ENCODE measurements at places on chromosomes 2 and 18.

- H3K4me1 ChIP-seq, result peaks cover 6% of the 10 kb centered on the region
- H3K27ac ChIP-seq, result no peak overlapping the region
- DNase-seq, result peak; percentile 76
- no peak overlapping the region for H3K4me3 ChIP-seq
- no peaks in the 10 kb centered on the region for H3K27me3 ChIP-seq
Measured at GRCh38 chr2:12965540-12966269, 249.0 kb downstream of the TRIB2 start.

DNA sequence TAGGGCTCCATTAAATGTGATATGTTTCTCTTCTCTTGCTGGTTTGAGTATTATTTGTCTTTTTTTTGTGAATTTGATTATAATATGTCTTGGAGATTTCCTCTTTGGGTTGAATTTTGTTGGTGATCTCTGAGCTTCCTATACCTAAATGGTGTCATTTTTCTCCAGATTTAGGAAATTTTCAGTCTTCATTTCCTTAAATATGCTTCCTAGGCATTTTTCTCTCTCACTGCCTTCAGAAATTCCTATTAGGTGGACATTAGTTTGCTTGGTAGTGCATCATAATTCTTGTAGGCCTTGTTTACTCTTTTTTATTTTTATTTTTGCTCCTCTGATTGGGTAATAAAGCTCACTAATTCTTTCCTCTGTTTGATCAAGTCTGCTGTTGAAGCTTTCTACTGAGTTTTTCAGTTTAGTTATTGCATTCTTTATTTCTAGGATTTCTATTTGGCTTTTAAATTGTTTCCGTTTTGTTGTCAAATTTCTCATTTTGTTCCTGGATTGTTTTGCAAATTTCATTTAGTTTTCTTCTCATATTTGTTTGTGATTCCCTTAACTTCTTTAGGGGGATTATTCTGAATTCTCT lies 36.6 kb upstream of the CRACDL start:
- no peaks in the 10 kb centered on the region for H3K27me3 ChIP-seq
- H3K36me3 ChIP-seq, result no peaks in the 10 kb centered on the region
- DNase-seq, result no peak
- H3K27ac ChIP-seq, result no peak overlapping the region
- no peak overlapping the region for H3K4me3 ChIP-seq

DNA sequence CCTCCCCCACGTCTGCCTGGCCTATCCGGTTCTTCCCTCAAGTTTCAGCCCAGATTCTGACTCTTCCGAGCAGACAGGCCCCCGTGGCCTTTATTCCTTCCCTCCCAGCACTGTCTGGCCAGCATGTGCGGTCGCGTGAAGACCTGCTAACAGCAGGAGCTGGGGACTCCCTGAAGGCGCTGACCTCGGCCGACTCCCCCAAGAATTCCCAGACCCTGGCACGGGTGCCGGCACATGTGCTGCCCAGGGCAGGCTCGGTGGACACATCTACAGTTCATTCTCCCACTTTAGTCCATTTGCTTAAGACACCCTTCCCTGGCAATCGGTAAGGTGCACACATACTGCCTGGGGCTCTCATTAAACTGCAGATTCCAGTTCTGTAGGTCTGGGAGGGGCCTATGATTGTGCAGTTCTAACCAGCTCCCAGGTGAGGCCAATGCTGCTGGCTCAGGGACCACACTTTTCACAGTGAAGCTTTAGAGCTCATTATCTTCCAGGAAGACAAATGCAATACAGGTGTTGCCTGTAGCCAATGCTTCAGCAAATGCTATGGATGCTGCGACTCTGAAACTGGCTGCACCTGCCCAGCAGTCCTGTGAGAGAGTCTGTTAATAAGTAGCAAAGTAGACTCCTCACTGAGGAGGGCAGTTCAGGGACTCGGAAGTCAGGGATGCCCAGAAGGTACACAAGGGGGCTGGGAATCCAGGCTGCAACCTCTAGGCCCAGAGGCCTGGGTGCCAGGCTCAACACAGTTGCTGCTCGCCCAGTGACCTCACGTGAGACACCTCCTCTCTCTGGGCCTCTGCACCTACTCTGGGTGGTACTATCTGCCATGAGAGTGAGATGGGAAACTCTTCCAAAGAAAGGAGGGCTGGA lies 45.4 kb upstream of the TAF1B start:
- H3K36me3 ChIP-seq, result no peaks in the 10 kb centered on the region
- H3K4me3 ChIP-seq, result no peak overlapping the region

DNA sequence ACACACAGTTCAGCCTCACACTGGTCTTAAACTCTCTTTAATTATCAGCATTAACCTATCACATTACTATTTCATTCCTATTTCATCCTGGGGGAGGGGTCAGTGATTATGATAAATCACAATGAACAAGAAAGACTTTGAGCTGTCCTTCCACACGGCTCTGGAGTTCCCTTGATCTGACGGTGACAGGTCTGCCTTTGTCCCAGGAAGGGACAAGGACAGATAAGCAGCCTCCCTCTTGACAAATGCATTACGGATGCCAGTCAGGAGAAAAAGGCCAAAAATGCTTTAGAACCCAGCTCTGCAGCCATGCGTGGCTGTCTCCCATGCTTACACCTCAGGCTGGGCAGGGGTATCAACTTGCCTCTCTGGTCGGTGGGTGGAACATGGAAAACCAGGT lies 281.7 kb downstream of the BCL11A start:
- H3K27ac ChIP-seq, result no peak overlapping the region
- no peaks in the 10 kb centered on the region for H3K36me3 ChIP-seq
- H3K27me3 ChIP-seq, result no peaks in the 10 kb centered on the region
- H3K4me1 ChIP-seq, result no peaks in the 10 kb centered on the region
- H3K4me3 ChIP-seq, result no peak overlapping the region

DNA sequence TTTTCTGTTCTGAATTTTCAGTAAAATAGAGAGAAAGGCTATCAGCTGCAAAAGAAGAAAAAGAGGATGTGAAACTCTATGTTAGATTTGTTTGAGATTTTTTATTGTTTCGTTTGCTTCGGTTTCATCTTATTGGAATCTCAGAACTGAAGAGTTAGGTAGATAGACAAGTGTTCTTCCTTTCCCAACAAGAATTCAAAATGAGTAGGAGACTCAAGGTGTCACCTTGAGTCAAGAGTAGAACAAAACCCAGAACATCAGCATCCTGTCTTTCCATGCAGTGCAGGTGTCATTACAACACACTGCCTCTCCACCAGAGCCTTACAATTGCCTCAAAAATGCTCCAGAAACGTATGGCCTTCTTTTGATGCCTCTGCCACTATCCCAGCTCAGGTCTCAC lies 21.1 kb downstream of the NBAS start:
- no peak overlapping the region for H3K4me3 ChIP-seq
- no peaks in the 10 kb centered on the region for H3K4me1 ChIP-seq
- no peaks in the 10 kb centered on the region for H3K36me3 ChIP-seq
- H3K27ac ChIP-seq, result no peak overlapping the region

DNA sequence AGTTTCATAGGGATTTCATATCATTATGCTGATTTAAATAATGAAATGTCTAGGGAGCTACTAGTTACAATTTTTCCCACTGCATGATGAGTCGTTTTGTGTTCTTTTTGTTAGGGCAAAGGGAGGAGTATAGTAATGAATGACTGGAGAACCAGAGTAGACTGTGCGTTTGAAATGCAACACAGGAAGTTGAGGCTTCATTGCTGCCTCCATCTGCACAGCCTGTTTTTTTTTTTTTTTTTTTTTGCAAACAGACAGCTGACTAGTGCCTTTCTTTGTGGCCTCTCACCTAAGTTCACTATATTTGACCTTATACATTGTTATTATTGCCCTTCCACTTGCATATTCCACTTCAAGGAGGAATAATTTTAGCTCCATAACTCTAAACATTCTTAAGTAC lies 286.7 kb upstream of the LRRTM1 start:
- no peaks in the 10 kb centered on the region for H3K36me3 ChIP-seq
- H3K4me1 ChIP-seq, result no peaks in the 10 kb centered on the region
- no peak for DNase-seq
- no peaks in the 10 kb centered on the region for H3K27me3 ChIP-seq
- no peak overlapping the region for H3K4me3 ChIP-seq

DNA sequence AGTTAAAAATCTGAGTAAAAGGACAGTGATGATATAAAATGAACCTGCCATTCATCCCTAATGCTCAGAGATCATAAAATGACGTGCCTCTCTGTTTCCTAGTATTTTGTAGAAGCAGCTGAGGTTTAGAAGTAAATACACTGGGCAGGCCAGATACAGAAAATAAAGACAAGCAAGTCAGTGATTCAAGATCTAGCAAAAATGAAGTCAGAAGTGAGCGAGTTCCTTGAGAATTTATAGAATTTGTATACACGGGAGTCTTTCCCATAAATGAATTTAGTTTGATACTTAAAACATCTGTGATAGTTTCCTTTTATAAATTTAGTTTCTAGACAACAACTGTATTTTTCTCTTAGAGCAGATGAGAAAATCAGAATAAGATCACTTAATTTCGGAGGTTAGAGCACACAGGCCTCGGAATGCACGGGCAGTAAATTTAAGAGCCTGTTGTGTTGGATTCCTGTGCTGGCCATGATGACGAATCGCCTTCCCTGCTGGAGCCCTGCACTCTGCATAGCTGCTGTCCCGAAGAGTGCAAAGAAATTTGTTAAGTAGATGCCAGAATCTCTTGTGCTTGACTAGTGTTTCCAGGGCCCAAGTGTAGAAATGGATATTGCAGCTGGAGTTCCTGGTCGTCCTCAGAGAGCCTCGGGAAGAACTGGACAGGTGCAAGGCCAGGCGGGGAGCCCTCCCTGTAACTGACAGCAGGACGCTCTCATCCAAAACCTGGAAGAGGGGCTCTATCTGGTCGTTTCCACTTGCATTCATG lies 83.7 kb upstream of the RBM44 start:
- peaks cover 3% of the 10 kb centered on the region for H3K36me3 ChIP-seq
- H3K4me3 ChIP-seq, result peak overlapping the region; percentile 24
- H3K27ac ChIP-seq, result peak overlapping the region; percentile 74
- H3K4me1 ChIP-seq, result peaks cover 27% of the 10 kb centered on the region
- DNase-seq, result peak; percentile 88

- no peak for DNase-seq
- no peak overlapping the region for H3K4me3 ChIP-seq
- no peaks in the 10 kb centered on the region for H3K27me3 ChIP-seq
- no peaks in the 10 kb centered on the region for H3K36me3 ChIP-seq
Measured at GRCh38 chr18:34938090-34938489, 103.1 kb upstream of the MAPRE2 start.

- no peak overlapping the region for H3K4me3 ChIP-seq
- no peak overlapping the region for H3K27ac ChIP-seq
- H3K4me1 ChIP-seq, result no peaks in the 10 kb centered on the region
- peaks cover 26% of the 10 kb centered on the region for H3K27me3 ChIP-seq
- DNase-seq, result no peak
- H3K36me3 ChIP-seq, result no peaks in the 10 kb centered on the region
Measured at GRCh38 chr18:79801217-79801616, 3.5 kb downstream of the KCNG2 start.

DNA sequence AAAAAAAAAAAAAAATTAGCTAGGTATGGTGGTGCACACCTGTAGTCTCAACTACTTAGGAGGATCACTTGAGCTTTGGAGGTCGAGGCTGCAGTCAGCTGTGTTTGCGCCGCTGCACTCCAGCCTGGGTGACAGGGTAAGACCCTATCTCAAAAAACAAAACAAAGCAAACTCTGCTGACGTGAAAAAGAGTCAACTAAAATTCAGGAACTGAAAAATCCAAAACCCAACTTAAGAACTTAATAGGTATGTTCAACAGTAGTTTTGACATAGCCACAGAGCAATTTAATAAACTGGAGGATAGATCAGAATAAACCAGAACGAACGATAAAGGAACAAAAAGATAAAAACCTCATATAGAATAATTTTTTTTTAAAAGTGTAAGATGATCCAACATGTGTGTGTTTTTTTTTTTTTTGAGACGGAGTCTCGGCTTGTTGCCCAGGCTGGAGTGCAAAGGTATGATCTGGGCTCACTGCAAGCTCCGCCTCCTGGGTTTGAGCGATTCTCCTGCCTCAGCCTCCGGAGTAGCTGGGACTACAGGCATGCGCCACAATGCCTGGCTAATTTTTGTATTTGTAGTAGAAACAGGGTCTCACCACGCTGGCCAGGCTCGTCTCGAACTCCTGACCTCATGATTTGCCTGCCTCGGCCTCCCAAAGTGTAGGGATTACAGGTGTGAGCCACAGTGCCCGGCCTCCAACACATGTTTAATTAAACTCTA lies 4.3 kb upstream of the ZNF236 start:
- H3K27me3 ChIP-seq, result no peaks in the 10 kb centered on the region
- no peak overlapping the region for H3K27ac ChIP-seq
- peaks cover 4% of the 10 kb centered on the region for H3K36me3 ChIP-seq
- H3K4me3 ChIP-seq, result no peak overlapping the region
- no peak for DNase-seq

- no peak overlapping the region for H3K4me3 ChIP-seq
- peak overlapping the region; percentile 84 for H3K27ac ChIP-seq
- H3K4me1 ChIP-seq, result no peaks in the 10 kb centered on the region
- H3K27me3 ChIP-seq, result no peaks in the 10 kb centered on the region
- DNase-seq, result no peak
Measured at GRCh38 chr2:56713978-56714377, 530.2 kb downstream of the CCDC85A start.

DNA sequence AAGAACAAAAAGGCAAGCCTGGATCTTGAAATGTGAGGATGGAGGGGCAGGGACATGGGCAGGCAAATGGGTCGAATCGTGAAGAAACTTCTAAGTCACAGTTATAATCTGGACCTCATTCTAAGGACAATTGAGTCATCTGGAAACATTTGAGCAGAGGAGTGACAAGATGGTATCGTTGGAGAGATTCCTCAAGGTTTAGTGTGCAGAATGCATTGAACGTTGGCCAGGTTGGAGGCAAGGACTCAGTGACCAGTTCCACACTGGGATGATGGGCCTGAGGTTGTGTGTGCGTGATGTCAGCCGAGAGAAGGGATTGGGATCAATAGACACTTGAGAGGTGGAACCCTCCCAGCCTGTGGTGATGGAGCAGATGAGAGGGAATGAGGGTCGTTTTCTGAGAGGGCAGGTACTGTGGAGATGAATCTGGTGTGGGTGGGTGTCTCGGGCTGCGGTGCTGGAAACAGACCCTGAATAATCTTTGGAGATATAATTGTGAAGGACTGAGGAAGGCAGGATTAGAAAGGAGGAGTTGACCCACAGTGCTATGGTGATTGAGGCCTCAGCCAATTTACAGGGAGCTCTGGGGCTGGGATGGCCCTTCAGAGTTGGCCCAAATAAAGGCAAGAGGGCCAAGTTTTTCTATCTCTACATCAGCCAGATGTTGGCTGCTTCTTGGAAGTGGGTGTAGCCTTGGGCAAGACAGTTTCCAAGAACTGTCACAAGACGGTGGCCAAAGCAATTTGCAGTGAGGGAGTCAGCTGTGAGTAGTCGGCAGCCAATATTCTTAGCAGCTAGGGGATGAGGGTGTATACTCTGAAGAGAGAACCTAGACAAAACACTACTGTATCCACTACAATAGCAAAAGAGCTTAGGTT lies 5.8 kb upstream of the ZNF532 start:
- H3K4me1 ChIP-seq, result peaks cover 24% of the 10 kb centered on the region
- no peak for DNase-seq
- no peak overlapping the region for H3K27ac ChIP-seq
- no peak overlapping the region for H3K4me3 ChIP-seq
- H3K36me3 ChIP-seq, result no peaks in the 10 kb centered on the region
